ENCODE measurements at places on chromosomes 1 and 21.

DNA sequence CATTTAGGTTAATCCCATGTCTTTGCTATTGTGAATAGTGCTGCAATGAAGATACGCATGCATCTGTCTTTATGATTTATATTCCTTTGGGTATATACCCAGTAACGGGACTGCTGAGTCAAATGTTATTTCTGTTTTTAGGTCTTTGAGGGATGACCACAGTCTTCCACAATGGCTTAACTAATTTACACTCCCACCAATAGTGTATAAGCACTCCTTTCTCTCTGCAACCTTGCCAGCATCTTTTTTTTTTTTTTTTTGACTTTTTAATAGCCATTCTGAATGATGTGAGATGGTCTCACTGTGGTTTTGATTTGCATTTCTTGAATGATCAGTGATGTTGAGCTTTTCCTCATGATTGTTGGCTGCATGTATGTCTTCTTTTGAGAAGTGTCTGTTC lies 33.5 kb downstream of the ASH1L start:
- DNase-seq = no peak
- no peaks in the 10 kb centered on the region for H3K36me3 ChIP-seq
- H3K4me1 ChIP-seq = peaks cover 18% of the 10 kb centered on the region
- no peak overlapping the region for H3K4me3 ChIP-seq
- H3K27me3 ChIP-seq = no peaks in the 10 kb centered on the region

- H3K4me1 ChIP-seq = peaks cover 12% of the 10 kb centered on the region
- no peak for DNase-seq
- H3K36me3 ChIP-seq = 0 out of 2 replicates have a peak, but pooled peaks cover 4% of the 10 kb centered on the region
- H3K27me3 ChIP-seq = no peaks in the 10 kb centered on the region
- H3K27ac ChIP-seq = no peak overlapping the region
Measured at GRCh38 chr1:222892137-222892769, 77.4 kb downstream of the DISP1 start.

DNA sequence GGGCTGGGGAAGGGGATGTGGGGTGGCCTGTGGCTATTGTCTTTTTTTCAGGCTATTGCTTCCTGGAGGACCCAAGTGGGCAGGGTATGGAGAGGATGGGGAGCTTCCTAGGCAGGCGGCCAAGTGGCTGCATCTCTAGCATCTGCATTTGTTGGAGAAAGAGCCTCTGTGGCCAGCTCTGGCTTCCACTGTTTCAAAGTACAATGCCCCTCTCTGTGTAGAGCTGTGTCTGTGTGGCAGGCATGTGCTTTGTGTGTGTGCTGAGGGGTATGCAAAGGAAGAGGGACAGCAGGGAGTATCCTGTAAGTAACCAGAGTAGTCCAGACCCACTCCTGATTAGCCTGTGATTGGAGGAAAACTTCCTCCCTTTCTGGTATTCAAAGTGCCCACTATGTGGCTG lies 40.6 kb downstream of the KCNA2 start:
- no peak overlapping the region for H3K27ac ChIP-seq
- no peak for DNase-seq

- H3K4me3 ChIP-seq = no peak overlapping the region
- peak; percentile 51 for DNase-seq
- no peaks in the 10 kb centered on the region for H3K36me3 ChIP-seq
- peaks cover 66% of the 10 kb centered on the region for H3K27me3 ChIP-seq
- H3K27ac ChIP-seq = no peak overlapping the region
Measured at GRCh38 chr1:203051841-203052324, 25.6 kb downstream of the PPFIA4 start.

- H3K27ac ChIP-seq = no peak overlapping the region
- H3K36me3 ChIP-seq = no peaks in the 10 kb centered on the region
- no peak overlapping the region for H3K4me3 ChIP-seq
- DNase-seq = no peak
- no peaks in the 10 kb centered on the region for H3K4me1 ChIP-seq
Measured at GRCh38 chr1:213393860-213394259, 342.8 kb downstream of the RPS6KC1 start.

GRCh38 chr1:236553370-236553769 lies 29.6 kb downstream of the LGALS8 start:
- no peak overlapping the region for H3K27ac ChIP-seq
- peaks cover 98% of the 10 kb centered on the region for H3K36me3 ChIP-seq
- H3K27me3 ChIP-seq = no peaks in the 10 kb centered on the region
- H3K4me1 ChIP-seq = no peaks in the 10 kb centered on the region

DNA sequence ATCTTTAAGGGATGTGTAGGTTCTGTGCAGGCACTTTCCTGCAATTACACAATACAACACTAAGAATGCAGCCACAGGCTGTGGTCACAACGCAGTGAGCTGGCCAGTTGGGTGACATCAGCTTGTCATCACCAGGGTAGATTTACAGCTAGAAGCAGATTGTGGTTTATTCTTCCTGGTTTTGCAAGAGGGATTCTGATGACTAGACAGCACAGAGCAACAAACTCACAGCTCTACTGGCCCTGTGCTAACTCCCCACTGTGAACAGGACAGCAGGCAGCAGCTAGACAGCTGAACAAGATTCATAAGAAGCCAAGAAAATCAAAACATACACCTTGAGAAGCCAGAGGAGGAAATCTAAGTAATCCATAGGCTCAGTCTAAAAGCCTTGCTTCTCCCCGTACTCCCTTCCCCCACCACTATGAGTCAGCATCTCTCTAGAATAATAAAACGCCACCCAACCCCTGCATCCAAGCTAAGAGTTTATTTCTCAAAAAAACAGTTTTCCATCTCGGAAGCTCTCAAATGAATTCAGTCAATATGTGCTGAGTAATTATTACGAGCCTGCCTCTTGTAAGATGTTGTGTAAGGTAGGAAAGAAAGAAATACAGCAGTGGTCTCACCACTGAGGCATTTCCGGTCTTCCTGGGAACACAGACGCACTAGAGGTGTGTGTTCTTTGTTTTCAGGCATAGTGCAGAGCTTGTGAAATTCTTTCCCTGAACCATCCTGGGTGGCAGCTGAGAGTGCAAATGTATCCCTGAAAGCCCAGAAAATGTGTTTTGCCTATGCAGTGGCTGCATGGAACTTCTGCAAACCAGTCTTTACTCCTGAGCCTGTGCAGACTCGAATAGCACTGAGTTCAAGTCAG lies 162.8 kb downstream of the NTPCR start:
- H3K27me3 ChIP-seq = no peaks in the 10 kb centered on the region
- peak; percentile 70 for DNase-seq

DNA sequence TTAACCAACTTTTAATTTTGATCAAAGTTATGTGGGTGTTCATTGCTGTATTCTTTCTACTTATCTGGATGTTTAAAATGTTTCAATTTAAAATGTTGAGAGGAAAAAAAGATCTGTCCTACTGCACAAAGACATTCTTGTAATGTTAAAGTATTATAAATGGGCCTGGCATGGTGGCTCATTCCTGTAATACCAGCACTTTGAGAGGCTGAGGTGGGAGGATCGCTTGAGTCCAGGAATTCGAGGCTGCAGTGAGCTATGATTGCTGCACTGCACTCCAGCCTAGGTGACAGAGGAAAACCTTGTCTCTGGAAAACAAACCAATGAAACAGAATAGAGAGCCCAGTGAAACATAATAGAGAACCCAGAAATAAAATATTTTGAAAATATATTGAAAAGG lies 65.5 kb upstream of the LRRC8B start:
- no peak overlapping the region for H3K4me3 ChIP-seq
- no peaks in the 10 kb centered on the region for H3K27me3 ChIP-seq
- H3K27ac ChIP-seq = no peak overlapping the region
- DNase-seq = no peak
- no peaks in the 10 kb centered on the region for H3K36me3 ChIP-seq
- H3K4me1 ChIP-seq = peaks cover 5% of the 10 kb centered on the region

DNA sequence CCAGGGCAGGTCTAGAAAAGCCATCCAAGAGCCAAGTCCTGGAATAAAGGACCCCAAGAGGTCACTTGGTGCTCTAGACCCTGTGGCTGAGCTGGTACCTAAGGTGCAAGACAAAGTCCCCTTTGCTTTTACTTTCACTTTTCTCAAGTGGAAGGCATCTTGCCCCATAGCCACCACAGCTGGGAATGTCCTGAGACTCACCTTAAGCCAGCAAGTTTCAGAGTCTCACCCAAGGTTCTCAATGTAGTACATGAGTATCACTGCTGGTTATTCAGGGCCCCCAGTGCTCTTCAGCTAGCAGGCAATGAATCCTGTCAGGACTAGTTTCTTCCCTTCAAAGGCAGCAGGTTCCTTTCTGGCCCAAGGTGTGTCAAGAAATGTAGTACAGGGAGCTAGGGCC lies 67.5 kb downstream of the UROD start:
- no peak overlapping the region for H3K27ac ChIP-seq
- no peak for DNase-seq
- H3K36me3 ChIP-seq = no peaks in the 10 kb centered on the region
- H3K4me1 ChIP-seq = no peaks in the 10 kb centered on the region

- H3K27me3 ChIP-seq = no peaks in the 10 kb centered on the region
- H3K4me1 ChIP-seq = peaks cover 7% of the 10 kb centered on the region
- no peak overlapping the region for H3K4me3 ChIP-seq
- no peak for DNase-seq
- no peak overlapping the region for H3K27ac ChIP-seq
Measured at GRCh38 chr21:46189213-46189958, 5.1 kb upstream of the SPATC1L start.

Measured in DND-41 (cell line).